ENCODE measurements at places on chromosomes 12 and 14. TPM values are rescaled to one million over a fixed set of nuclear protein-coding genes. Genes with fewer than 3 reads are reported as not detected.
A peak's percentile ranks its signal among the peaks of the same experiment; 100 is the strongest.

DNA sequence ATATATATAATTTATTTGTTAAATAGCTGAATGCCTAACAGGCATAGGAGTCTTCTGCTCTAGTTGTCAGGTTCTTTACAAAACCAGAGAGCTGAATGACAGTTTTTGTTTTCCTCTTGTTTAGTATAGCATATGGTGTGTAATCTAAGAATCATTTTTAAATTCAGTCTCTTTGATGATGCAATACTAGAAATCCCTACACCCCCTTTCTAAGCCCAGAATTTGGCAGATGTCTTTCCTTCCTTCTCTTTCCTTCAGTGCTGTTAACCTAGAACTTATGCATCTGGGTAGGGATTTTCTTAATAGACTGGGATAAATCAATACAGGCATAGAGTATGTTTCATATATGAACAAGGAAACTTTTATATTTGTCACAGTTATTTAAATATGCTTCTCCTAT, 198.1 kb downstream of the KCNH5 start:
- no peak for DNase-seq

GRCh38 chr12:121637231-121637914, 11.0 kb downstream of the ORAI1 start:
- peak; percentile 84 for DNase-seq

The KCNC2 gene
- not detected for total RNA-seq

GRCh38 chr12:103401421-103401820, 94.3 kb downstream of the C12orf42 start:
- no peak for DNase-seq

The PAX9 gene
- total RNA-seq, result not detected

DNA sequence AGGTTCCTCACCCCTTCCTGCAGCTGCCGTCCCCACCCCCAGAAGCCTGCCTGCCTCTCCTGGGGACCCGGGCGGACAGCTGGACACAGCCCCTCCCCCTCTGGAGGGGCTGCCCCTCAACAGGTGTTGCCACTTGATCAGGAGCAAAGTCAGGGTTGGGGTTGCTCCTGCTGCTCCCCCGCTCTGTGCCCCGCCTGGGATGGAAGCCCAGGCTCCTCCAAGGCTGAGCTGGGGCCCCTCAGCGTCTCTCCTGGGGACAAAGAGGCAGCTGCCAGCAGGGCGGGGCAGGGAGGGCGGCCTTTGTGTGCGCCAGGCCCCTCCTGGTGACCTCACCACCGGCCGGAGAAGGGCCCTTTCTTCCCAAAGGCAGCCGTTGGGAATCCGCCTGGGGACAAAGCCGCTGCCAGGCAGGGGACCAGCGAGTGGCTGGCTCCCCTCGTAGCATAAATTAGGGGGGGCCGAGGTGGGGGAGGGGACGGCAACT, 13.7 kb downstream of the TRMT61A start:
- no peak for DNase-seq

The OR6C2 gene
- total RNA-seq, result not detected

- peak; percentile 74 for DNase-seq
Observed at GRCh38 chr12:64737539-64737938, 21.7 kb downstream of the GNS start.

The SLCO1B3 gene
- total RNA-seq, result not detected

The TAS2R20 gene
- total RNA-seq, result 2.1 TPM

- DNase-seq, result no peak
Observed at GRCh38 chr12:109983432-109984142, 12.6 kb downstream of the GIT2 start.

The CLEC14A gene
- total RNA-seq, result not detected

DNA sequence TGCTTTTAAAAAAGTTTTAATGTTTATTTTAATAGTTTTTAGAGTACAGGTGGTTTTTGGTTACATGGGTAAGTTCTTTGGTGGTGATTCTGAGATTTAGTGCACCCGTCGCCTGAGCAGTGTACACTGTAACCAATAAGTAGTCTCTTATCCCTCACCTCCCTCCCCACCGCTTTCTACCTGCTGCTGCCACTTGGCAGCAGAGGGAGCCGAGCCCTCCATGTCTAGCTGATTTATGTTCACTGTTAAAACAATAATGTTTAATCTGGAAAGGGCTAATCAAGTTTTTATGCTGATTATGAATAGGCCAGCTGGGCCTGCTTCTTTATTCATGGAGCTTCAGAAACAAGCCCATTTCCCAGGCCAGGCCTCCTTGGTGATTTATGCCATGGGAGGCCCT, 73.1 kb downstream of the ADCK1 start:
- DNase-seq, result no peak

The SPTB gene
- not detected for total RNA-seq

The NRIP2 gene
- total RNA-seq, result not detected

GRCh38 chr12:107607464-107608392, 77.9 kb upstream of the PWP1 start:
- DNase-seq, result peak; percentile 93

- no peak for DNase-seq
Observed at GRCh38 chr12:132023658-132024057, 73.9 kb downstream of the EP400 start.

The MARK3 gene
- 89.7 TPM for total RNA-seq

- DNase-seq, result no peak
Observed at GRCh38 chr12:2334689-2335088, 281.9 kb downstream of the CACNA1C start.

The IFNG-AS1 gene
- not detected for total RNA-seq

- no peak for DNase-seq
Observed at GRCh38 chr12:87856-88255, 21.3 kb downstream of the IQSEC3 start.

DNA sequence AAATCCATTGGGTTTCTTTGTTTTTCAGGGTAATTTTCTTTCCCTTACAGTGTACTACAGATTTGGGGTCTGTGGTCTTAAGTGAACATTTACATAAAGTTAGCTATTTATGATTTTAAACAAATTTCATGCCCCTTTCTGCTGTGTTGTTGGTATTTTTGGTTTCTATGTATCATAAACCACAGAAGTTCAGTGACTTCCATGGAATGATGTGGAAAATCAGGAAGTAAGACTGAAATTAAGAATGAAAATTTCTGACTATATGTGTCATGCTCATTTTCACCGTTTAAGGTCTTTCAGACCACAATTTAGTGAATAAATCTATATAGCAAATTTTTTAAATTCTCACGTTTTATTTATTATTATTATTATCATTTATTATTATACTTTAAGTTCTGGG, 31.7 kb downstream of the ETV6 start:
- DNase-seq, result no peak

GRCh38 chr12:40020261-40020691, 85.6 kb downstream of the SLC2A13 start:
- no peak for DNase-seq

Data from activated CD4-positive, alpha-beta T cell treated with anti-CD3 and anti-CD28 coated beads, Interleukin-2, amount 10 ng/mL, durations not matched to agents 24 days and 14 days (primary cell).